ENCODE measurements at places on chromosomes 16 and 17.

DNA sequence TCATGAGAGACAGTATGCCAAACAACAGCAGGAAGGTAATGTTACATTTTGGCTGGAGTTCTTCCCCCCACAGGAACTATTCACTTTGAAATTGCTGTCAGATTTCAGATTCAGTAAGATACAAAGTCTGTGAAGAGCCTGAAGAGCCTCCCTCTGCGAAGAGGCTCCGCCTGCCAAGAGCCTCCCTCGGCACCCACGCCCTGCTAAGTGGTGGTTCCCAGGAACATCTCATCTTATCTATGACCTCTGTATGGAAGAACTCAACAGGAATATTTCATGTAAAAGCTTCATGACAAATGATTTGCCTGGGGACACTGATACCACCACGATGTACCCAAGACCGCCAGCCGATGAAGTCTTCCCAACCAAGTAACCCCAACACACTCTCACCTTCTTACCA lies 3.2 kb downstream of the ZC3H7A start:
- H3K27me3 ChIP-seq: no peaks in the 10 kb centered on the region
- peaks cover 67% of the 10 kb centered on the region for H3K4me1 ChIP-seq
- peak overlapping the region; percentile 59 for H3K4me3 ChIP-seq
- no peak for DNase-seq
- peak overlapping the region; percentile 91 for H3K27ac ChIP-seq

DNA sequence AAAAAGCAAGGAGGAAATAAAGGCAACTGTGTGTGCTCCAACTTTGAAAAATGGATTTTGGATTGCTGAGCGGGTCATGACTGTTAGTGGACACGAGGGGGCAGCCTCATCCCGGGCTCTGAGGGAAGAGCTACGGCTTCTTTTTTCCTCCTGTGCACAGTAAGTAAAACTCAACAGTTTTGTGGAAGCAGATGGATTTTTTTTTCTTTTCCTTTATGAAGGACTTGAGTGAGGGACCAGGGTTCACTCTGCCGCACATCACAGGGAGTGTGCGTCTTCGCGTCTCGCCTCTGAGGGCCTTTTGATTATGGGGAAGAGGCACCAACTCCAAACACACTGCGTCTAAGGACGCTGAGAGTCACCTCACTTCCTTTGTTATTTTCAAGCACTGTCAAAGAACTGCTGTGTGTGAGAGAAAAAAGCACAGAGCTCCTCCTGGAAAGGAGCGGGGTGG lies 80.3 kb upstream of the GOT2 start:
- no peaks in the 10 kb centered on the region for H3K36me3 ChIP-seq
- peak; percentile 8 for DNase-seq
- peaks cover 3% of the 10 kb centered on the region for H3K27me3 ChIP-seq

- H3K4me3 ChIP-seq: peak overlapping the region; percentile 80
- H3K27ac ChIP-seq: peak overlapping the region; percentile 42
- DNase-seq: no peak
- peaks cover 11% of the 10 kb centered on the region for H3K4me1 ChIP-seq
These were observed 386 bp downstream of the CIAO3 start for GRCh38 chr16:740459-740763.

DNA sequence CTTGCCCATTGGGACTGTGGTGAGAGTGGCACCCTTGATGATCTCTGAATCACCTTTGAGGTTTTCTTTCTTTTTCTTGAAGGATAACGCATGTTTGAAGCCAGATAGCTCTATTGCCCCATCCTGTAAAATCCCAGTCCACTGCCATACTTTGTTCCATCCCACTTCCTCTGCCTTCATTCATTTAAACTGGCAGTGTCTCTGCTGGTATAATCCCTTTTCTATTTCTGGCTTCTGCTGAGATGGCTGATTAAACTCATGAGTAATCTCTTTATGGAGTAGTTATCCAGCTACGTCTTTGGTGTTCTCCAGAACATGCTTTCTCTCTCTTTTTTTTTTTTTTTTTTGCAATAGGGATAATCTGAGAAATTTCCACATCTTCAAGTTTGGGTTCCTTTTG lies 656.5 kb upstream of the SALL1 start:
- H3K27ac ChIP-seq: no peak overlapping the region
- H3K4me3 ChIP-seq: no peak overlapping the region
- H3K36me3 ChIP-seq: no peaks in the 10 kb centered on the region
